ENCODE measurements at places on chromosomes 2 and 18. TPM values are rescaled to one million over a fixed set of nuclear protein-coding genes. Genes with fewer than 3 reads are reported as not detected.

The LAMA3 gene
- 0.04 TPM for total RNA-seq

The DCC gene
- total RNA-seq, result not detected

The TMEM163 gene
- 0.10 TPM for total RNA-seq

The TRAPPC12 gene
- 66.4 TPM for total RNA-seq

The CCL20 gene
- total RNA-seq, result 5.7 TPM

The CROCC2 gene
- total RNA-seq, result not detected
